Epithelial cell of proximal tubule (primary cell): ENCODE measurements at places on chromosomes 12 and 14. TPM values are rescaled to one million over a fixed set of nuclear protein-coding genes. Genes with fewer than 3 reads are reported as not detected.

GRCh38 chr12:49017891-49018260, 700 bp downstream of the PRKAG1 start:
- no peak for DNase-seq

DNA sequence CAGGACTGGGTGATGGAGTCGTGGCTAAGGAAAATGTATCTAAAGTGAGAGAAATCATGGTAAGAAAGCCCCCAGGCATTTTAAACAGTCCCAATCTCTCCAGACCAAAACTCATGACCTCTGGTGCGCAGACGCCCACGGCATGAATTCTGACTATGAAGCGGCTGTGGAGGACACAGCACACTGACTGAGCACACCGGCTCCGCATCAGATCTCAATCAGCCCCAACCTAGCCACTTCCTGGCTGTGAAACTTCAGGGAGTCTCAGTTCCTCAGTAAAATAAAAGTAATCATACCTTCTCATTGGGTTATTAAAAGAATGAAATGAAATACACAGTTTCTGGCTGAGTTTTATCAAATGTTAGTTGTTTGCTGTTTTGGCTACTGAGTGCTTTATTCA, 38.7 kb downstream of the SETD3 start:
- no peak for DNase-seq

DNA sequence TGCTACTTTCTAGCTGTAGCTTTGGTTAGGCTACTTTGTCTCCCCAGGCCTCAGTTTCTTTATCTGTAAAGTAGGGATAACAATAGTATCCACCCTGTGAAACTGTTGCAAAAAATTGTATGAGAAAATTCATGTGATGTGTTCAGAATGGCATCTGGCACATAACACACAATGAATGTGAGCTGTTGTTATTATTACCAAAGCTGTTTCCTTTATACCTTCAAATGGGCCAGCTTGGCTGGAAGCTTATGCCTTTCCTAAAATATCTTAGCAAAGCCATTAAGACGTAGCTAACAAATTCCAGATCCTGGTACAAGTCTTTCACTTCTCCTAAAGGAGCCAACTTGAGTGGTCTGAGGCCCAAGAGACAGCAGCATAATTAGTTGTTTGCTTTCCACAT, 25.2 kb upstream of the MANSC4 start:
- no peak for DNase-seq

DNA sequence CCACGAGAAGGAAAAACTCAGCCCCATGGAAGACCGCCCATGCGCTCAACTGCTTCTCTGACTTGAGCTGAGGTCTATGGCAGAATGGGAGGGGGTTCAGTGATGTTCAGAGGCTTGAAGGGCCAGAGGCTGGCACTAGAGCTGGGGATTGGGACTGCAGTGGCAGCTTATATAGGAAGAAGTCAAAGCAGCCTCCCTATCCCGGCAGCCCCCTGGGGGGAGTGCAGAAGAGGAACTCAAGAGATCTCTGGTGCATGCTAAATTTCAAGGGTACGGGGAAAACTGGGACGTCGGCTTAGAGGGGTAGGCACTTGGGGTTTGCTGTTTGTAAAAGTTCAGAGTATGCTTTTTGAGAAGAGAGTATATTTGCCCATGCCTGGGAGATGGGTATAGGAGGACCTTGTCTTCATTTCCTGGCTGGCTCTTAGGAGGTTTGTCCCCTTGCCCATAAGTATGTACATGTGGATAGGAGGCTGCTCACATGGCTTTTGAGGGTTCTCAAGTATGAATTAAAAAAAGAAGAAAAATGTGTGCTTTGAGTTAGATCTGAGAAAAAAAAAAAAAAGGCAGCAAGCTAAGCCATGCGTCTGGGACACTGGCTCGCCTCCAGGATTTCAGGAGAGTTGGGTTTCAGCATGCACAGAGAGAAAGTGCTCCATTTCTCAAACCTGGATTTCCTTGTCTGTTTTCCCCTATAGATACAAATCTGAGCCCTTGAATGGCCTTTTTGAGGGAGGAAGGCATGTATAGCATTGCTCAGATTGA, 3.2 kb upstream of the MEG3 start:
- DNase-seq, result no peak

GRCh38 chr12:76588881-76589565, 29.5 kb upstream of the OSBPL8 start:
- DNase-seq, result no peak

GRCh38 chr12:3630111-3630510, 122.8 kb downstream of the CRACR2A start:
- no peak for DNase-seq

GRCh38 chr14:100532154-100532861, 54.9 kb downstream of the BEGAIN start:
- no peak for DNase-seq

GRCh38 chr12:57902478-57902969, 38.8 kb upstream of the ATP23 start:
- no peak for DNase-seq

GRCh38 chr14:76918782-76919394, 92.7 kb downstream of the LRRC74A start:
- DNase-seq, result peak; percentile 93

DNA sequence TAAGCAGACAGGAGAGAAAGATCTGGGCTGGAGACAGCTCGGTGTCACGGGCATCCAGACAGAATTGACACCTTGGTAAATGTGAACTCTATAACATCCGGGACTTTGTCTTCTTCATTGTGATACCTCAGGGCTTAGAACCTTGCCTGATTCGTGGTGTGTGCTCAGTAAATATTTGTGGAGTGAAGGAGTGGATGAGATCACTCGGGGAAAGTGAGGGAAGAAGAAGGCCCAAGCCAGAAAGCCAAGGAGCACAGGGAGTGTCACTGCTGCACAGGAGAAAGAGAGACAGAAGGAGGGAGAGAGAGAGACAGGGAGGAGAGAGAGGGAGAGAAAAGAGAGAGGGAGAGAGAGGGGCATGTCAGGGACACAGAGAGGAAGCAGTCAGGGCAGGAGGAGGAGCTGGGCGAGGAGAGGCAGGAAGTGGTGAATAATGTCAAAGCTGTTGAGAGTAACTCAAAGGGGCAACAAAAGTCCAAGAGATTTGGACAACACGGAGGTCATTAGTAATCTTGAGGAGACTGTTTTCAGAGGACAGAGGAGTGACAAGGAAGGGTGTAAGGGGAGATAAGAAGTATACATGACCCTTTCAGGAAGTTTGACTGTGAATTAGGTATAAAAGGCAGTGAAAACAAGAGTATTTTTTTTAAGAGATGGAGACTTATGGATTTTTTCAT, 141.6 kb upstream of the MAX start:
- no peak for DNase-seq

DNA sequence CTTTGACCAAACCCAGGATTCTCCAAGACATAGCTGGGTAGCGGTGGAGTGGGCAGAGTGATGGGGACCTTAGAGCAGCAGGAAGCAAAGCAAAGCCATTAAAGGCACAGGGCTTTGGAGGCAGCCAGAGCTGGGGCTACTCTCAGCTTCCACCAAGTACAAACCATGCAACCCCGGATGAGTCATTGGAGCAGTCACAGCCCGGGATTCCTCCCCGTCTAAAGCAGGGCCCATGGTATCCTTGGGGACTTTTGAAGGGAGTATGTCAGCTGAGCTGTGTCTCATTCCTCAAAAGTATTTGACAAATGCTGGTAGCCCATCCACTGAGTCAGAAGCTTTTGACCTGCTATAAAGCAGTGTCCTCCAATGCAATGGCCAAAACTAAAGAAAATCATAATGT, 9.7 kb upstream of the IFI27 start:
- DNase-seq, result peak; percentile 48

GRCh38 chr14:35875296-35875695, 49.2 kb downstream of the BRMS1L start:
- no peak for DNase-seq

- no peak for DNase-seq
Measured at GRCh38 chr12:121494093-121494787, 86.6 kb downstream of the KDM2B start.

- no peak for DNase-seq
Measured at GRCh38 chr14:31038521-31039166, 12.5 kb upstream of the STRN3 start.

- DNase-seq, result no peak
Measured at GRCh38 chr12:6691473-6691872, 2.3 kb upstream of the ZNF384 start.

GRCh38 chr14:58782011-58782410, 144.2 kb downstream of the DACT1 start:
- no peak for DNase-seq

DNA sequence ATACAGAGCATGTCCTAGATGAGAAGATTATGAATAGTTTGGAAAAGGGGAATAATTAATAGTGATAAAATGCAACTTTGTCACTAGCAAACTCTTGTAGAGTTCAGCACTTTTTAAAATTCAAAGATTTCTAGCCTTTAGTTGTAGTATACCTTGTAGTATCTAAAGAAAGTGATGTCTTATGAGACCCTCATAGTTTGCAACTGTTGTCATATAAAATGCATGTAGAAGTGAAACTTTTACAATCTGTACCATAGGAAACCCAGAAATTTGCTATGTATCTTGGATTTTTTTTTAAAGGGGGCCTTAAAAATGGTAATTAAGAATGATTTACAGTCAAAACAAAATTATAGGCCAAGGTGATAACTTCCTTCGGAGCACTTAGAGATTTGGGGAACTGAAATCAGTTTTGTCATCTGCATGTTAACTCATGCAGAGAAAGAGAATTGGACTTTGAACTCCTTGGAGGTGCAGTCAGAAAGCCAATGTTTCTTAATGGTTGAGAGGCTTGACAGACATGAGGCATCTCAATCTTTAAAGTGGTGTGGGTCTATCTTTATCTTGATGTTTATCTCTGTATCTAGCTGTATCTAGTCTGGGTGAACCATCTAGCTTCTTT, 1.3 kb downstream of the LRRK2 start:
- DNase-seq, result no peak

- peak; percentile 87 for DNase-seq
Measured at GRCh38 chr12:79547044-79547734, 143.6 kb downstream of the PAWR start.

DNA sequence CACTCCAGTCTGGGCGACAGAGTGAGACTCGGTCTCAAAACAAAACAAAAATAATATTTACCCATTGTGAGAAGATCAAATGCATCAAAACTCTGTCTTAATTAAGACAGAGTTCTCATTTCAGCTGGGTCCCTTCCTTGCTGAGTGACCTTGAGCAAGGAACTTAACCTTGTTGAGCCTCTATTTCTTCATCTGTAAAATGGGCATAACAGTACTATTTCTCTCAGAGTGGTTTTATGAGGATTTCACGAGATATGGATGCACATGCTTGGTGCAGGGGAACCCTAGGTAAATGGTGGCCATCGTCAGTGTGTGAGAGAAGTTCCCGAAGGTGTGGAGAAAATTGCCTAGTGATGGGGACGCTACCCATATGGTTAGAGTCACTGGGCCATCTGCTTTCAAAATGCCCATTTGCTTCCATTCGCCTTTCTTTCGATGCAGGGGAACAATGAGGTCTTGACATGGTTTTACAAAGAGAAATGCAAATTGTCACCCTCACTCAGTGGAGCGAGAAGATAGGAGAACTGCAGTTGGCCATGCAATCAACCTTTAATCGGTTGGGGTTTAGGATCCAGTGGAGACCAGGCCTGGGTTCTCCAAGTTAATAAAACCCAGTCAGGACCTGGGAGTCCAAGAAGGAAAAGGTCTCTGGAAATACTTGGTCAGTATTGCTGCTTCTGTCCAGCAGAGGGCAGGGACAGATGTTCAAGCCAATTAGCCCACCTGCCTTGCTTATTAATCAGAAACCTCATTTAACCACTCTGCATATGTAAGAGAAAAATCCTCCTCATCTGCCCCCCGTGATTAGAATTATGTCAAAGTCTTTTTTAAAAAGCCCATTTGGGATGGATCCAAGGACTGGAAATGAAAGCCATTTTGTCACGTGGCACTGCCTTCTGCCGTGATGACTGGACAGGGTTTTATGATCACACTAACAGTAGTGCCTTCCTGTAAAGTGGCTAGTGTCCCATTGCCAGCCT, 37.2 kb downstream of the CFAP251 start:
- no peak for DNase-seq

DNA sequence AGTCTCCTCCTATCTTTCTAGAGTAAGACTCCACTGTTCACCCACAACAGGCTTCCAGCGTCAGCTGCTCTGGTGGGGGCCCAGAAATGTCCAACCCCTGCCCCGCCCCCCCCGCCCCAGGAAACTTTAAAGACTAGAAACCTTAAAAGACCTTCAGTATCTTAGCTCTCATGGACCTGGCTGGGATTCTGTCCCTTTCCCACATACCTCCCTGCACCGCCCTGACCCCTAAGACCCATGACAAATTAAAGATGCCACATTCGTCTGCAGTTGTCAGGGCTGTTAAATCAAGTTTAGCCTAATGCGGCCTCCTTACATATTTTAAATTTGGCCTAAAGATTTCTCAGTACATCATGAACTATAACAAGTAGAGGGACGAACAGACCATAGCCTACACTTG, 10.0 kb upstream of the SERPINA10 start:
- no peak for DNase-seq

DNA sequence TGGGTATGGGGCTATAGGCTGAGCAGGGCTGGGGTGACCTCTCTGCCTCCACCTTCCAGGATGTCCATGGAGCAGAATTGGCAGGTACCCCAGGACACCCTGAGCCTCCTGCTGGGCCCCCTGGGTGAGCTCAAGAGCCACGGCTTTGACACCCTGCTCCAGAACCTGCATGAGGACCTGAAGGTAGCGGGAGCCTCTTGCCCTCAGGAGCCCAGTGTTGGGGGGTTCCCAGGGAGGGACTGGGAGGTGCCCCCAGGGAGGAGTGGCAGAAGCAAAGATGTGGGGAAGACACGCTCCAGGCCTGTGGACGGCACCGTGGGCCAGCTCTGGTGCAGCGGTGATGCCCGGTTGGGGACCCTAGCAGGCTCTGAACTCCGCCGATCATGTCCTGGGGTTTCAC, 8.3 kb downstream of the TNFAIP2 start:
- DNase-seq, result no peak

- DNase-seq, result no peak
Measured at GRCh38 chr14:75333606-75334548, 55.2 kb downstream of the FOS start.

GRCh38 chr14:99190696-99191394, 81.2 kb downstream of the BCL11B start:
- DNase-seq, result no peak

DNA sequence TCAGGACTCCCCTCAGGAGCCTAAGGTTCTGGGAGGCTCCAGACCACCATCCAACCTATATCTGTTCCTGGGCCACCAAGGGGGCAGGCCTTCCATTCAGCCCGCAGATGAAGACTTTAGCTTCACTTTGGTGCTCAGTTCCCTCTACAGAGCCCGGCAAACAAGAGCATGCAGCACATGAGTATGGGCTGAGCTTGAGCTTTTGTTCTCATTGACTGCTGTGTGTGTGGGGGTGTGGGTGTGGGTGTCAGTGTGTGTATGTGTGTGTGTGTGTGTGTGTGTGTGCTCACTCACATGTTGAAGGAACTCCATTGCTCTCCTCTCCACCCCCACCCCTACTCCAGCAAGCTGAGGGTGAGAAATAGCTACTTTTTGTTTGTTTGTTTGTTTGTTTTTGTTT, 219.1 kb downstream of the ZFP36L1 start:
- DNase-seq, result no peak

Gene TEDC1
- total RNA-seq, result 30.5 and 48.3 TPM in 2 replicates

Gene SLC8B1
- 26.0 and 26.6 TPM in 2 replicates for total RNA-seq

Gene IKZF4
- 0.94 and 3.1 TPM in 2 replicates for total RNA-seq

Gene KLHL33
- under 0.01 and 0.17 TPM in 2 replicates for total RNA-seq

Gene UNC79
- total RNA-seq, result 0.29 TPM in 1 of 2 replicates, not detected in the other
